HCEC 1CT (cell line): ENCODE measurements at places on chromosomes 11 and 22.

DNA sequence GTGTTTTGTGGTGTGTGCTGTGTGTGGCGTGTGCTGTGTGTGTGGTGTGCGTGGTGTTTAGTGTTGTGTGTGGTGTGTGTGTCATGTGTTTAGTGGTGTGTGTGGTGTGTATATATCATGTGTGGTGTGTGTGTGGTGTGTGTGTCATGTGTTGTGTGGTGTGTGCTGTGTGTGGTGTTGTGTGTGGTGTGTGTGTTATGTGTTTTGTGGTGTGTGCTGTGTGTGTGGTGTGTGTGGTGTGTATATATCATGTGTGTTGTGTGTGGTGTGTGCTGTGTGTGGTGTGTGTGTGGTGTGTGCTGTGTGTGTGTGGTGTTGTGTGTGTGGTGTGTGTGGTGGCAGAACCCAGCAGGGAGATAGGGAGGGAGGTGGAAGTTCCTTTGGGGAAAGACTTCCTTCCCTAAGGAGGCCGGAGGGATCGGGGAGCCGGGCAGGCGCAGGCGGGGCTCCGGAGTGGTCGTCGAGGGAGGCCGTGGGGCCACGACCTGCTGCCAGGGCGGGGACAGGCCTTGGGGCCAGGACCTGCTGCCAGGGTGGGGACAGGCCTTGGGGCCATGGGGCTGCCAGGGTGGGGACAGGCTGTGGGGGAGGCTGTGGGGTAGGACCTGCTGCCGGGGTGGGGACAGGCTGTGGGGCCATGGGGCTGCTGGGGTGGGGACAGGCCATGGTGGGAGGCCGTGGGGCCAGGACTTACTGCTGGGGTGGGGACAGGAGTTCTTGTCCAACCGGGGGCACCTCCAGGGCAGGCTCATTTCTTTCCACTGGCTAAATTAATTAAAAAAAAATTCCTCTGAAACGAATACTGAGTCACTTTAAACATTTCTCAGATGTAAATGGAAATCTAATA is 15.2 kb downstream of the PIM3 start:
- DNase-seq = no peak

- DNase-seq = peak; percentile 55
Measured at GRCh38 chr11:67266449-67267187, at the start of gene GRK2. Gene GRK2 (plus strand): TSS chr11:67266473. CDS start chr11:67266700, 227 bp downstream.

DNA sequence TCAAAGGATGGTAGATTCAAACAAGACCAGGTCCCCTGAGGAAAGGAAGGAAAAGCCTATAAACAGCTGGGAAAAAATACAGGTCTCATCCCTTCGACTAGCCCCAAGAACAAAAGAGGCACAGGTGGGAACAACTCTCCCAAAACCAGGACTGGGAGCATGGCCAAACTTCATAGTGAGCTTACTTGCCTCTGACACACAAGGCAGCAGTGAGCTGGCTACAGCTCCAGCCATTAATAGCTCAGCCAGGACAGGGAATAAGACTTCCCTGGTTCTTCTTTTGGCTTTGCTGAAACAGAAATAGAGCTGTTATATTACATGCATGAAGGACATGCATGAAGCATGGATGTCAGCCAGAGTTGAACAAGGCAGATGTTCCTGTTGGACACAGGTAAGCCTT is at the start of gene OR10A2:
OR10A2 (plus strand) TSS at position 97 of the 400 bp plus-strand sequence. CDS start 6,698 bp downstream, outside the sequence.
- peak; percentile 40 for DNase-seq

DNA sequence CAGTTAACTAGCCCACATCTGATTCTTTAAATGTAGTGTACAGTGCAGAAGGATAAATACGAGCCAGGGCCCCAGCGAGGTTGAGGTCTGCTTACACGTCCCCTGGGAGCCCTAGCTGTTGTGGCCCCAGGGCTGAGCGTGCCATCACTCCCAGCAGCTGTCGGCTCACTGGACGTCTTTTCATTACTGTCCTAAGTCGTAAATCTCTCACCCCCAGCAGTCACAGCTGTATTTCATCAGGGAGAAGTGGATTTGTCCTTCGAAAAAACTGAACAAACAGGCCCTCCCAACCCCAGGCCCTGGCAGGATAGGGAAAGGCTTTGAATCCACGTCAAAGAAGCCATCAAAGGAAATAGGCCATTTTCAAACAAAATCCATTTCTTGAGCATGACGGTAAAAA is 110.4 kb upstream of the CSNK2A3 start:
- no peak for DNase-seq

GRCh38 chr11:72662036-72662435 is 12.2 kb downstream of the PDE2A start:
- no peak for DNase-seq

DNA sequence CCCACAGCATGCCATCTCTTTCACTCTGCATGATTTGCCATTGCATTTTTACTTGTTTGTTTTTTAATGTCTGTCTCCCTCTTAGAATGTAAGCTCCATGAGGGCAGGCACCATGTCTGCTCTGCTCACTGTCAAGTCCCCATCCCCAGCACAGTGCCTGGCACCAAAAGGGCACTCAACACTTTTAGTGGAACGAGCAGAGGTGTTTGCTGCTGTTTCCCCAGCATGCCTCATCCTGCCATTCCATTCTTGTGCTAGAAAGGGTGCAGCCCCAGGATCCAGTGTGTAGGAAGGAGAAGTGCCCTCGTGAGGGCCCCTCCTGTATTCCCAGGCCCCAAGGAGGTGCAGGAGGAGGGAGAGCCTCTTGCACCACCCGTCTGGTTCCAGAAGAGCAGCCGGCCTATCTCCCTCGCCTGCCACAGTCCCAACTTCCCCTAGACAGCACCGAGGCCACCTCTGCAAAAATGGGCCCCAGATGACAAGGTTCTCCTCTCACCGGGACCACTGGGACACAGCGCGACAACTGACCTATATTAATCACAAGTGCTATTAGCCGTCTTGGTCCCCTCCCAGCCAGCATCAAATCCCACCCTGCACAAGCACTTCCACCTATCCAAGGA is 33.3 kb upstream of the CACNG2 start:
- no peak for DNase-seq
